ENCODE measurements at places on chromosomes 6 and 20. TPM values are rescaled to one million over a fixed set of nuclear protein-coding genes. Genes with fewer than 3 reads are reported as not detected.
A peak's percentile ranks its signal among the peaks of the same experiment; 100 is the strongest.

Gene OVOL2
- not detected for total RNA-seq

- DNase-seq, result no peak
Observed at GRCh38 chr6:102902471-102902870, 1509.0 kb downstream of the GRIK2 start.

DNA sequence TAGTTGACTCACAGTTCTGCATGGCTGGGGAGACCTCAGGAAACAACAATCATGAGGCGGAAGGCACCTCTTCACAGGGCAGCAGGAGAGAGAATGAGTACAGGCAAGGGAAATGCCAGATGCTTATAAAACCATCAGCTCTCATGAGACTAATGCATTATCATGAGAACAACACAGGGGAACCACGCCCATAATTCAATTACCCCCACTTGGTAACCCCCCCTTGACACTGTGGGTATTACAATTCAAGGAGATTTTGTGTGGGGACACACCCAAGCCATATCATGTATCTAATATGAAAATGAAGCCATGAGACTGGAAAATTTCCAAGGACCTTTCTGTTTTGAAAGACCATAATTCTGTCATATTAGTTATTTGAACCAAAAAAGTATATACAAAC is 342.4 kb upstream of the PLCB4 start:
- DNase-seq, result no peak

GRCh38 chr20:1287787-1288569 is 21.9 kb downstream of the SNPH start:
- no peak for DNase-seq

GRCh38 chr20:2249935-2250334 is 45.9 kb upstream of the TGM3 start:
- DNase-seq, result no peak

Gene FGD2
- not detected for total RNA-seq

GRCh38 chr6:112288475-112288874 is 34.1 kb upstream of the LAMA4 start:
- no peak for DNase-seq

DNA sequence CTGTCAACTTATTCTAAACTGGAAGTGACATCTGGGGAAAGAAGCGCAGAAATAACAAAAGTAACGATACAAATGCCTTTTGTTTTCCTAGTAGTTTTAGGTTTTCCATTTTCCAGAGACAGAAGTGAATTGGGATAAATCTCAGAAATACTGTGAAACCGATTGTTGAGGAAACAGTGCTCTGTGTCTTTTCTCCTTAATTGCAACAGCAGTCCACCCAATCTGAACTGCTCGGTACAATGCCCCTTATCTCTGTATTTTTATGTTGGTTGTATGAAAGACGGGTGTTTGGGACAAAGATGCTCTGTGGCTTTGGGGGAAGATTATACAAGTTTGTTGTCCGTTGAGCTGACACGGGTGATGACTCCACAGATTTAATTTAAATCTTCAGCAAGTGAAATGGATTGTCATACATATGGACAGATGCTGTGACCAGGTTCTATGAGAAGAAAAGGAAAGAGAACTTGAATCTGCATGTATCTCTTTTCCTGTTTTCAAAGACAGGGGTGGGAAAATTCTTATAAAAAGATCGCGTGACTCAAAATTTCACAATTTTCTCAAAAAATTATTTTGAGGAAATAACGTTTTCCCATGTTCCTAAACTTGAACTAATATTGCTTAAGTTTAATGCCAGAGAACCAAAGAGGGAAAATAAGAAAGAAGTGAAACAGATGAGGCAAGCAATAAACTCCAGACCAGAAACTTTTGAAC is 41.2 kb downstream of the SASH1 start:
- no peak for DNase-seq

- no peak for DNase-seq
Observed at GRCh38 chr20:35776513-35777101, 4.8 kb downstream of the PHF20 start.

DNA sequence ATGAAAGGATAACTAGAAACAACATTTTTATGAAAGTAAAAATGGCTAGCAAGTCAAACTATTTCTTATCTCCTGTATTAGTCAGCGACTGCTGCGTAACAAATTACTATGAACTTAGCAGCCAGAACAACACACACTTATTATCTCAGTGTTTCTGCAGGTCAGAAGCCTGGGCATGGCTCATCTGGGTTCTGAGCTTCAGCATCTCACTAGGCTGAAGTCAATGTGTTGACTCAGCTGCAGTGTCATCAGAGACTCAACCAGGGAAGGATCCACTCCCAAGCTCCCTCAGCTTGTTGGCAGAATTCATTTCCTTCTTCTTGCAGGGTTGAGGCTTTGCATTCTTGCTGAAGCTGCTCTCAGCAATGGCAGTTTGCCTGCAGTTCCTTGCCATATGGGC is 33.2 kb upstream of the IGF2R start:
- DNase-seq, result no peak

Gene SNAP25
- 0.34 TPM for total RNA-seq

Gene ID4
- 0.24 TPM for total RNA-seq

GRCh38 chr6:4336778-4337442 is 201.5 kb upstream of the ECI2 start:
- no peak for DNase-seq

DNA sequence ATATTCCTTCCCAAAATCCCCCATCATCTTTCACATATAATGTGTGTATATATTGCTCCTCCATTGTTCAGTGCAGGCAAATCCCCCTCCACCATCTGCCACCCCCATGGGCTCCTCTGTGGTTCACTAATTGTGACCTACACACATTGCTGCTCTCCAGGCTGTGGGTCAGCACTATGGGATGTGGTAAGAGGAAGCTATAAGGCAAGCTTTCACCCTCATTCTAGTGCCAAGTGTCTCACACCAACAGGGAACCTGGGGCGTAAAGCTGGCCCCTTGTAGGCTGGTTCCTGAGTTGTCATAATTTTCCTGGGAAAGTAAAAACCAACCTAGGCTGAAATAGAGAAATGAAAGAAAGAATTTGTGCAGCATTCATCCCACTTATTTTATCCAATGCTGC is 16.8 kb downstream of the FKBP1A start:
- DNase-seq, result no peak

- no peak for DNase-seq
Observed at GRCh38 chr20:17683218-17684076, 1.4 kb upstream of the RRBP1 start.

GRCh38 chr6:104050455-104050854 is 809.3 kb downstream of the HACE1 start:
- no peak for DNase-seq

DNA sequence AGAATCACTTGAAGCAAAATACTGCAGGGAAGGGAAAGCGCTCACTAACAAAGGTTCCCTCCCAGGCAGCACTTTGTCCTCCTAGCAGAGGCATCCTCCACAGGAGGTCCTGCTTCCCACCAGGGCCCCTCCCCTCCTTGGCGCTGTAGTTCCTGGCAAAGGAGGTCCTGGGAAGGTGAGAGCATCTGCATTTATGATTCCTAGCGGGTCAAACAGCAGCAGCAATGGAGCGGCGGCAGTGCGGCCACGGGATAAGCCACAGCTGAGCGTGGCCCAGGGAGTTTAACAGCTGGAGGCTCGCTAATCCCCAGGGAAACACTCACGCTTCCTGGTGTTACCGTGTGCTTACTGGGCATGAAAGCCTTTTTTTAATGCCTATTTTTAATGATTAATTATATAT is 185.8 kb downstream of the TTLL2 start:
- DNase-seq, result no peak

DNA sequence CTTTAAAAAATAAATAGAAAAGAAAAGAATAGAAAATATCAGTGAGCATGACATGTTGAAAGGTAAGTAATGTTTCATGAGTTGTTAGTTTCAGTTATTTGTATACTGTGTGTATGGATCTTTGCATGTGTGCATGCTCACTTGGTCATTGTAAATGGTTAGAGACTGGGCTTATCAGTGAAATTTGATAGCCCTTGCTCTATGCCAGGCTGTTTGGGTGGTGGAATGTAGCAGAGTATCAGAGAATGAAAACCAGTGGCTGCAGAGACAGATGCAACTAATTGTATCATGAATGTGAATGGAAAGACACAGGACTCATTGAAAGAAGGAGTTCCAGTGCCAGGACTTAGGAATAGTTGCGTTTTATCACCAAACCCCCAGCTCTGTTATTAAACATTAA is 4.2 kb downstream of the GSTA2 start:
- no peak for DNase-seq

GRCh38 chr6:126535595-126535994 is 195.7 kb downstream of the CENPW start:
- no peak for DNase-seq

DNA sequence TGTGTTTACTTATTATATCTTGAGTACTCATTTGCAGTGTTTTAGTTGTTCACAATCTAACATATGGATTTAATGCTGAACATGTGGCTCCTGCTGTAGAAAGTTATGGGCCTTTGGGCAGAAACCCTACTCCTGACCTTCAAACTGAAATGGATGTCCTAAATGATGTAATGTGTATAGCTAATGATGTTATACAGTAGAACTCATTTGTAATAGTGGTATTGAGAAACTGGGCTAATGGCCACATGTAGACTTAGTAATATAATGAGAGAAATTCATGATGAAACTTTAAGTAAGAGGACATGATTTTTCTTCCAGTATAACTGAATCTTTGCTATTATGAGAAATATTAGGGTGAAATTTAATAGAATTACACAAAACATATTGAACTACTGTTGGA is 121.3 kb upstream of the PTPRK start:
- DNase-seq, result no peak

Gene TNXB
- total RNA-seq, result 1.7 TPM

GRCh38 chr6:46808806-46809205 is 15.6 kb downstream of the MEP1A start:
- DNase-seq, result no peak

GRCh38 chr6:90596967-90597539 is 10.2 kb upstream of the MAP3K7 start:
- DNase-seq, result no peak

DNA sequence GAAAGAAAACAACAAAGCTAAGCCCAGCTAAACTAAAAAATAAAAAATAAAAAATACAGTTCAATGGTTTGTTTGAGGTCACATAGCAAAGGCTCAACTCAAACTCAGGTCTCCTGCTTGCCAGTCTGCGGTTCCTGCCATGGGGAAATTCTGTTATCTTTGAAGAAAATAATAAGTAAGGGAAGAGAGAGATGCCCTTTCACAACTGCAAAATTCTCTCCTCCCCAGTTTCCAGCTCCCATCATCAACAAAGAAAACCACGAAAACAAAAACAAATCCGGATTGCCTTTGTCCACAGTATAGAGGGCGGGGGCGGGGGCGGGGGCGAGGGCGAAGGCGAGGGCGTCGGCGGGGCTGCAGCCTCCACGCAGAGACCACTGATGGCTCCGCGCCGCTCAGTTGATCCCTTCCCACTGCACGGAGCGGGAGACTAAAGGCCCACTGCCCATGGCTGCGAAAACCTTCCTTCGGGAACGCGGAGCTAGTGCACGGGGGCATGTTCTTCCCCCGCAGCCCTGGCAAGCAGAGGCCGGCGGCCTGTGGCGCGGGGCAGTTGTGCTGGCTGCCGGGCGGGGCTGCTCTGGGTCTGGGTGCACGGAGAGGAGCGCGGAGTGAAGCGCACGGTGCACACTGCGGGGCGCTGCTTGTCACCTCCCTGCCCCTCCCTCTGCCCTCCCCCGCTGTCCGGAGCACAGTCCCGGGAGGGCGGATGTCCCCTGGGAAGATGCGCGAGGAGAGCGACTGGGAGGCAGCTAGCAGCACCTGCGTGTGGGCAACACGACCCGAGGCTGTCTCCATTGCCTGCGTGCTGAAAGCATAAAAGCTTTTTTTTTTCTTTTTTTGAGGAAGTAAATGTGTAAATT is 54.1 kb upstream of the TPD52L1 start:
- DNase-seq, result no peak

GRCh38 chr20:50027611-50028105 is 44.9 kb downstream of the SNAI1 start:
- DNase-seq, result peak; percentile 60

Gene FOXF2
- total RNA-seq, result not detected

DNA sequence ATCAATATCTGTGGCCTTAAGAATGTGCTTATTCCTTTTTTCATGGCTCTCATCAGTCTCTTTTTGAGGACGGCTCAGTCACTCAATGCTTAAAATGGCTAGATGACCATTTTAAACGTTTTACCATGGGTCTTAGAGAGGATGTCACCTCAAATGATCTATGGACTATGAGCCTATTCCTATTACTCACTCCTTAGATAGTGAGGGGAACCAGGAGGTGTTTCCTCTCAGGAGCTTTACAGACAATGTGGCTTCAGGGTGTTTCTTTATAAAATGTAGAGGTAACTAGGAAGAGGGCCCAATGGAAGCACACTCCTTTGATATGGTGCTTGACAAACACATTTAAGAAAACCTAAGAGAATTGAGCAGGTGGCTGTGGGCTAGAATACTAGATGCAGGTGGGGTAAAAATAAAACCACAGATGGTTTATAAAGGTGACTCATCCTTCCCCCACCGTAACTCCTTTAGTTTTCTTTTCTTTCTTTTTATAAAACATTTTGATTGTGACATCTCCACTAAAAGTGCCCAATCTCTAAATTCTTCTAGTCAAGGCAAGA is 1.5 kb upstream of the TMEM200A start:
- no peak for DNase-seq

GRCh38 chr20:53491462-53491861 is 102.2 kb downstream of the ZNF217 start:
- no peak for DNase-seq

DNA sequence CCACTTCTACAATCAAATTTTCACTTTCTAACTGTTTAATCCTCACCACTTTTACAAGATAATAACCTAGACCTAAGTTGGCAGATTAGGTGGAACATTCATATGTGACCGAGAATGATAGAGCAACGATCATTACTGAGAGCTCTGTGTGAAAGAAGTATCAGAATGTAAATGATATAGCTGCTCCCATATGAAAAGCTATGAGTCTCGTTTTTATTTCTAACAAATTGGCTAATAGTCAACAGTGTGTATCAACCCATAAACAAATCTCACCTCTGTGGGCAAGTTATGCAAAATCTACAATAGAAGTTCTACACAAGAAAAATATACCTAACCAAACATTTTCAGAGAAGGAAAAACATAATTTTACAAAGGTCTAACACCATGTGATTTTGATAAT is 3.7 kb downstream of the LGSN start:
- no peak for DNase-seq

- no peak for DNase-seq
Observed at GRCh38 chr6:166308769-166309589, 787 bp upstream of the PRR18 start.

Gene CST4
- not detected for total RNA-seq

Measured in glomerular endothelial cell (primary cell).